HAP-1 (cell line): ENCODE measurements at places on chromosomes 11 and 22.

GRCh38 chr11:130964058-130964792 lies 47.9 kb upstream of the SNX19 start:
- DNase-seq = no peak

- peak; percentile 4 for DNase-seq
Measured at GRCh38 chr11:2781408-2782274, 81.8 kb upstream of the KCNQ1OT1 start.

- no peak for DNase-seq
Measured at GRCh38 chr11:6671991-6672390, 11.1 kb downstream of the MRPL17 start.

DNA sequence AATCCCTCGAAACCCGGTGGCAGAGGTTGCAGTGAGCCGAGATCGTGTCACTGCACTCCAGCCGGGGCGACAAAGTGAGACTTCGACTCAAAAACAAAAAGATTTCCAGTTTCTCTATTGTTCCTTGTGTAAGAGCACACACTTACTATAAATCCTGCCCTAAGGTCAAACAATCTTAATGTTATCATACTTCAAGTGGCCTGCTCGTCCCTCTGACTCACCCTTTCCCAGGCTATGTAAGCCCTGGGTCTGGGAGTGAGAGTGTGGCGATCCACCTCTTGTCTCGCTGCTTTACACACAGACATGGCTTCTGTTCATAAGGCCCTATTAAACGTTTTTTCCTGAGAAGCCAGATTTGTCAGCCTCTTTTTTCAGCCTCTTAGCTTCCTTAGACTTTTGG lies 24.4 kb upstream of the A4GALT start:
- peak; percentile 34 for DNase-seq

DNA sequence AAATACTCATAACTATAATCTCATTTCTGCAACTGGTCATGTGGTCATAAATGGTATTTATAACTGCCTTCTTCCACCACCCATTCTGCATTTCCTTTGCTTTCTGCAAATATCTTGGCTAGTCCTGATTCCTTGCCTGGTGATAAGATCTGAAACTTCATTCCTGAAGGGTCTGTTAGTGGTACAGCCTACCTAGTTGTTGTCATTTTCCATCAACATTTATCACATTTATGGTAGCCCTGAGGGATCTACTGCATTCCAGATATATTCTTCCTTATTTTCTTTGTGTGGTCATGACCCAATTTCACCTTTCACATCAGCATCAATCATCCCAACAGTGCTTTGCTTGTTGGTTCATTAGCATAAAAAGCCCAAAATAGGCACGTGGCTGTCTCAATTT lies 50.1 kb downstream of the DDX6 start:
- peak; percentile 38 for DNase-seq

DNA sequence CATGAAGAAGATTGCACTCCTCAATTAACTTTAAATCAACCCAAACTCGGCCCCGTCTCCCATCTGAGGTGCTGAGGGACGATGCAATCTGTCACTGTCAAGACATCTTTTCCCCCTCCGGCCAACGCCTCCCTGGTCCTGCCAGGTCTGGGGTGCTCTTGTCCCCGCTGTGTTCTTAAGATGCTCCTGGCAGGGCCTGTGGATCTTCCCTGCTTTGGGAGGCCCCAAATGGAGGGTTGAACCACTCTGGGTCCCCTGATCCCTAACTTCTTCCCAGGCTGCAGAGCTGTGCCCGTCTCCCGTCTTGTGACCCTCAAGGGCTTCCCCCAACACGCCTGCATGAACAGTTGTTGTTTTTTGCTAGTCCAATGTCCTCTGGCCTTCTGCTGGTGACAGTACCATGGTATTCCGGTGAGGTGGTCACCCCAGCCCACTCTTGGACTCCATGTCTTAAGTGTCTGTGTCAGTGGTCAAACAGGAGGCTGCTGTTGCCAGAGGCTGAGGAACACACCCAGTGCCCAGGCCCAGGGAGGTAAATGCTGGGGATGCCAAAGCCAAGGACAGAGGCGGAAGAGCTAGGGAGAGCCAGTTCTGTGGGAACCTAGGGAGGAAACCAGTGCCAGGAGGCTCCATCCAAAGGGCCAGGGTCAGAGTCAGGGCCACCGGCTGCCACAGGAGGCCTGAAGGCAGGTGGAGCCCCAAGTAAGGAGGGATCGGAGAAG lies 70.6 kb upstream of the SHANK2 start:
- no peak for DNase-seq

DNA sequence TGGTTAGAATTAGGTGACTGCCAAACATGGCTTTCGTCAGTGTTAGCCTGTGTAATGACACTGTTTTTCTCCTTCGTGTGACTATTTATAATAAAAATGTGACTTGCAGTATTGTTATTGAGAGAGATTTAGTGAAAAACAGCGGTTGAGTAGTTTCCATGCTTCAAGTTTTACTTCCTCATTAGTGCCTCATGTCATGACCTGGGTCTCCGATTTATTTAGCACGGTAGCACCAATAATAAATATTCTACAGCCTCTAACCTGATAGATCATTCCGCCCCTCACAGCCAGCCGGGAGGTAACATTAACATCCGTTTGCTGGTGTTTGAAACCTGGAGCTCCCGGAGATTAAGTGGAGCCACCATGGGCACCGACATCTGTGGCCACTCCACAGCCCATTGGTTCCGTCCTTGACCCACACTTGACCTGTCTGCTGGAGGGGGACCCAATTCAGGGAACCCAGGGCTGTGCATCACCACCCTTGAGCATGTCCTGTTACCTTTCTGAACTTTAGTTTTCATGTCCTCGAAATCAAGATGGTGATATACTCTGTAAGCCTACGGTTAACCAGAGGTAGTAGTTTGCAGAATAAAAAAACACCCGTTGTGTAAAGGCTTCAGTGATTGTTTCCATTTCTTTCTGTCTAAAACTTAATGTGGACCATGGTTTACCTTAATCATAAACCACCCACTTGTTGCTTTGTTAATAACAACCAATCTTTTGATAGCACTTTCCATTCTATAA lies 104.1 kb downstream of the ATXN10 start:
- DNase-seq = no peak

DNA sequence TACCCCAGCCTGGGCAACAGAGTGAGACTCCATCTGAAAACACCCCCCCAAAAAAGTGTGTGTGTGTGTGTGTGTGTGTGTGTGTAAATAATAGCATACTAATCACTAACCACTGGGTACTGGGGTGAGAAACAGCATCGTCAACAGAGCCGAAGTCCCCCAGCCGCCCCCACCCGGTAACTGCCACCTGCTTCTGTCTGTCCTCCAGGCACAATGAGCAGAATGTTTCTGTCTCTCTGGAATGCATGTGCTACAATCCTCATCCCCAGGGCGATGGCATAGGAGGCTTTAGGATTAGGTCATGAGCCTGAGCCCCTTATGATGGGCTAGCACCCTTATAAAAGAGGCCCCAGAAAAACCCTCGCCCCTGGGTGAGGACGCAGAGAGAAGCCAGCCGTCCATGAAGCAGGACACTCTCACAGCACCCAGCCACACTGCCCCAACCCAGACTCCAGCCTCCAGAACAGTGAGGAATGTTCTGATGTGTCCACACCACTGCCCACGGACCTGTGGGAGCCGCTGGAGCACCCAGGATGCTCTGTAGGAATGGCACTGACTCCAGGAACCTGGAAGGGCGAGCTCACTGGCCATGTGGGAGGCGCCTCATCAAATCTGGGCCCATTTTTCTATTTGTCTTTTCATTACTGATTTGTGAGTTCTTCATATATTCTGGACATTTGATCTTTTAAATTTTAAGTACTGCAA lies 9.9 kb downstream of the TTLL8 start:
- no peak for DNase-seq

DNA sequence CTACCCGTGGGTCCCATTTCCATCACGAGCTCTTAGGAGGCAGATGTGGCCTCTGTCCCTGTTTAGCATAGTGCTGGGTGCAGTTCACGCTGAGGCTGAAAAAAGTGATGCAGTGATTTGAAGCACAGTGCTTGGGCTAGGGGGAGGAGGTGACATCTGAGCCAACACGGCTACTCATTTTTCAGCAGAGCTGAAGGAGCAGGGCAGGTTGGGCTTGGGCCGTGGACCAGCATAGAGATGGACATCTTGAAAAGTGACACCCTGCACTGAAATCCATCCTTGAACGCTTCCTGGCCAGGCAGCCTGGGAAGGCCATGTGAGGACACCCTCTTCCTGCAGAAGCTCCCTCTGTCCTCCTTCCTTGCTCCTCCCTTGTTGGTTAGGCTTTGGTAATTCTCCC lies 66.4 kb downstream of the ADAMTS15 start:
- DNase-seq = no peak

DNA sequence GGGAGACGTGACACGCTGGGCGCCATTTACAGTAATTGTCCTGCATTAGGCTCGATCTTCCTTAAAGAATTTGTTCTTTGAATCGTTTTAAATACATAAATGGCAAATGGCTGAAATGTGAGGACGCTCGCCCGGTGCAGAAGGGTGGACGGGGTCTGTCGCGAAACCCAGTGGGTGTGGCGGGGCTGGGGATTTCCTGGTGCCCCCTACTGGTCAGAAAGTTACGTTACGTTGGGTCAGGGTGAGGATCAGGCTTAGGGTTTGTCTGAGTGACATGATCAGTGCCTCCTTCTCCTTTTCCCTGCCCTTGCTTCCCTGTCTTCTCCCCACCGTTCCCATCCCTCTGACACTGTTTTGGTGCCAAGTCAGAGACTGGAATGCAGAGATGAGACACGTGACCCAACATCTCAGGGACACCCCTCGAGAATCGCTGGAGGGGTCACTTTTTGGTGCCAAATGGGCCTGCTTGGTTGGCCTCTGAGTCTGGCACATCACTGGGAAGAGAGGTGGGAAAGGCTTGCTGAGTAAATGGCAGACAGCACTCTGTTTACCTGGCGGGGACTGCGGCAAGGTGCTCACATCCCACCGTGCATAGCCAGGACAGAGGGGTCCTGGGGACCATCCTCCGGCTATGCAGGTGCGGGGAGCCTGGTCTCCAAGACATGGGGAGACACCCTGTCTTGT lies 1107.6 kb downstream of the BRD1 start:
- DNase-seq = peak; percentile 2

- DNase-seq = no peak
Measured at GRCh38 chr22:44918166-44918924, 91.5 kb downstream of the PHF21B start.

DNA sequence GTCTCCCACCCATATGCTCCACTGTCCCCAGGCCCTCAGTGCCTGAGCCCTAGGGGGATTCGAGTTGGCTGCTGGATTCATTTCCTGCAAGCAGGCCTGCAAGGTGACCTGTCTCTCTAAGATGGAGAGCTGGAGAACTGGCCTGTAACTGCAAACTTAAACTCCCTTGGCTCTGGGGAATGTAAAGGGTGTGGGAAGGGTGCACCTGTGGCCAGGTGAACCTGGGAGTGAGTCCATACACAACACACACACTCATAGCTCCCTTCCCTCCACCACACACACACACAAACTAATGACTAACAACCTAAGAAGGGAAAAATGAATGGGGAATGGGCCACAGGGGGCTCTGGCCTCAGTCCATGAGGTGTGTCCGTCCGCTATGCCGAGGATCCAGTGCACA lies 14.5 kb downstream of the SMTNL1 start:
- no peak for DNase-seq

- peak; percentile 78 for DNase-seq
Measured at GRCh38 chr22:19959043-19959586, 17.5 kb upstream of the TXNRD2 start.
